ENCODE measurements at places on chromosomes 16 and 17. TPM values are rescaled to one million over a fixed set of nuclear protein-coding genes. Genes with fewer than 3 reads are reported as not detected.

GRCh38 chr17:44672479-44673093 lies 16.3 kb downstream of the MEIOC start:
- DNase-seq = peak; percentile 34

DNA sequence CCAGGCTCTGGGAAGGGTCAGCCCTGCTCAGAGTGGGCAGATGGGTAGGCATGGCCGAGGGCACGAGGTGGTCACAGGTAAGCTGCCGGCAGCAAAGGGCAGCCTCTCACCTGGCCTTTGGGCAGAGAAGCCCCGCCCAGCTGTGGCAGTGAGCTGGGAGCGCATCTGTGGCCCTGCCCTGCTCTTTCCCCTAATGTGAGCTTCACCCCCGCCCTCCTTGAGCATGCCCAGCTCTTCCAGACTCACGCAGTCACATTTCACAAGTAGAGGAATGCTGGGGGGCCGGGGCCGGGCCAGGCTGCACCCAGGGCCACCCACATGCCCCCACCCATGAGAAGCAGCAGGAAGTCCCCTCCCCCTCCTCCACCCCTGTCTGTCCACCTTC lies 40.7 kb upstream of the SLC38A10 start:
- no peak for DNase-seq

DNA sequence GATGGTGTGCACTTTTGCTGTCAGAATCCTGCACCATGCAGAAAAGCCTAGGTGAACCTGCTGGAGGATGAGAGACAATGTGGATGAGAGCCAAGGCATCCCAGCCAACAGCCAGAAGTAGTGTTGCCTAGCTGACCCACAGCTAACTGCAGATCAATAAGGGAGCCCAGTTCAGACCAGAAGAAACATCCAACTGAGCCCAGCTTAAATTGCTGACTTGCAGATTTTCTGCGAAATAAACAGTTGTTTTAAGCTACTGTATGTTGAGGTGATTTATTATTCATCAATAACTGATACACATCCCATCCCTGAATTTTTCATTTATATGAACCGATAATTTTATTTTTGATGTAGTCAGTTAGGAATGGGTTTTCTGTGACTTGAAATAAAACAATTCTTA lies 39.2 kb upstream of the TOX3 start:
- DNase-seq = no peak

DNA sequence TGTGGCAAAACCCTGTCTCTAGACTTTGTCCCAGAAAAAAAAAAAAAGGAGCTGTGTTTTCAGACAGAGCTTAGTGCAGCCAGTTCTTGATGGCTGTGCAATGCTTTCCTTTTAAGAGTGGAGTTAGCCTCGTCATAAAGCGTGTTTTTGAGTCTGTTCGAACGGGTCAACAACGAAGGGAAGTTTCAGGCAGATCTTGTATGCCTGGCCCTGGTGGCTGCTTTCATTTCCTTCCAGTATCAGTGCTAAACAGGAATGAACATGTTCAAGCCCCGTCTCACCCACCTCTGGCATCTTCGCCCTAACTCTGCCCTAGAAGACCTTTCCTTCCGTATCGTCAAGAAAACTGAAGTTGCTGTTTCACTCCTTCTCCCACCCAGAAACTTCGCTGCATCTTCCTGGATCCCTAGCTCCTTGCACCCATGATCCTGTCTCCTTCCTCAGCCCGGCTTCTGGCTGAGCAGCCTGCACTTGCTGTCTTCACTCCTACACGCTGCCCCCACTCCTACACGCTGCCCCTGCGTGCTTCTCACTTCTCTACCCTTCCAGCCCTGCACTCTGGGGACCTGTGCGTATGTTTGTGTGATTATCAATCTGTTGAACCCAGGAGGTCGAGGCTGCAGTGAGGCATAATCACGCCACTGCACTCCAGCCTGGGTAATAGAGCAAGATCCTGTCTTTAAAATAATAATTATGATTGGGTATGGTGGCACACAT lies 55.3 kb downstream of the USP10 start:
- no peak for DNase-seq

GRCh38 chr17:30970831-30971567 lies at the start of gene RNF135:
RNF135 (plus strand) TSS chr17:30971039; CDS start chr17:30971074, 35 bp downstream.
- peak; percentile 82 for DNase-seq

- DNase-seq = no peak
Measured at GRCh38 chr16:66359811-66360608, 6.5 kb upstream of the CDH5 start.

- no peak for DNase-seq
Measured at GRCh38 chr17:9906616-9907015, 1.5 kb upstream of the RCVRN start.

GRCh38 chr17:17328251-17328650 lies 25.1 kb downstream of the NT5M start:
- DNase-seq = no peak

- DNase-seq = peak; percentile 71
Measured at GRCh38 chr17:69714669-69715068, 300.2 kb downstream of the MAP2K6 start.

DNA sequence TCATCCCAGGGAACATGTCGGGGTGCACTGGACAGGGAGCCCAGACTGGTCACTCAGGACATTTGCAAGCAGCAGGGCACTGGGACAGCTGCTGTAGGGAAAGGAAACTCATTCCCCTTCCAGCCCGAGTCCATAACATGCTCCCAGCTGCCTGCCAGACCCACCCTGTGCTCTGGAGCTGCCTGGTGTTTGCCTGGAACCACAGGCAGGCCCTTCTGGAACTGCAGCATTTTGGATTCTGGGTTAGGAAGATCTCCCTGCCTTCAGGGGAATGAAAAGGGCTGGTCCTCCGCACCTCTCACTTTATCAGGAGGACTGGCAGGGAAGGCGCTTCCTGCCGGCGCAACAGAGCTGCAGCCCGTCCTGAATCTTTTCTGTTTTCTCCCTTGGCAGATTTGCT lies 41.2 kb downstream of the MEAK7 start:
- DNase-seq = no peak

GRCh38 chr17:77830816-77831473 lies 127.6 kb upstream of the TNRC6C start:
- no peak for DNase-seq

DNA sequence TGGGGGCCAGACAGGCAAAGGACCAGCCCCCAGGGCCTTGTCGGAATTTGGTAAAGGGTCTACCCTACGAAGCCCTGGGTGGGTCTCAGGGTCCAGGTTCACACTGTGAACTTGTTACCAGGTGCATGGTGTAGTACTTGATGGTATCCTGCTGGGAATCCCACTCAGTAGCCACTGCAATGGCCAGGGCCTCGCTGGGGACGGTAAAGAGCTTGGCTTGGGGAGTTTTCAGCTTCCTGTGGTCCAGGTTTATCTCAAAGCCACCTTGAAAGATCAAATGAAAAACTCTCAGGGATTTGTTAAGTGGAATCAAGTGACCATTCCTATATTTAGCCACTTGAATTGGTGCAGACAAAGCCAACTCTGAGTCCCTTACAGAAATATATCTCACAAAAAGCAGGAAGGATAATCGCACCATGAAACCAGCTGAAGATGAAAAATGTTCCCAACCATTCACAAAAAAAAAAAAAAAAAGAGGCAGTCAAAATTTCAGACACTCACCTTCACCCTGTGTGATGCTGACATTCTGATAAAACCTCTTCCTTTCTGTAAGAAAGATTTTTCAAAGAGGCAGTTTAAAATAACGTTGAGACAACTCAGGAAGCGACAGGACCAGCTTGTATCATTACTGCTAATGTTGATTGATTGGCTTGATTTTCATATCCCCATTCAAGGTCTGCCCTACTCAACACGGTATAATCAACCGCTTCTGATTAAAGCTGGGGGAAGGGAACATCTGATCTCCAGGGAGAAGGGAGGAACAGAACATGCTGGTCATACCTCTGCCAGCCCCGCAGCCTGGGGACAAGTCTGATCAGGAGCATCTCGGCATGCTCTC lies 10.6 kb downstream of the ATPAF2 start:
- DNase-seq = no peak

- DNase-seq = no peak
Measured at GRCh38 chr17:72378414-72379390, 257.9 kb downstream of the SOX9 start.

GRCh38 chr17:58507123-58507634 lies 7.3 kb downstream of the MTMR4 start:
- no peak for DNase-seq

DNA sequence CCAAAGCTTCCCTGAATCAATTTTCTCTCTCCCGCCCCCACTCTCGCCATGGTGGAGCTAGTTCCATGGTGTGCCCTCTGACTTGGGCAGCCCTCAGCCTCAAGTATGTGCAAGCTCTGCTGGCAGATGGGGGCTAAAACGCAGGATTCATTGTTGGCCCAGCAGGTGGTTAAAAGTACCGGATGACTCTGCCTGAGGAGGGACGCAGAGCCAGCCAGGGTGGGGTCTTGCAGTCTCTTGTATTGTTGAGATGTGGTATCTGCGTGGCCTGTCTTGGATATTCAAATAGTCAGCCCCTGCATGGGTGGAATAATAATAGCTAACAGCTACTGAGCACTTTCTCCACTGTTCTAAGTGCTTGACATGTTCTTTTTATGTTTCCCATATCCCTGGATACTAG lies 36.7 kb upstream of the CPNE2 start:
- no peak for DNase-seq

- no peak for DNase-seq
Measured at GRCh38 chr17:53765609-53766008, 57.1 kb upstream of the KIF2B start.

DNA sequence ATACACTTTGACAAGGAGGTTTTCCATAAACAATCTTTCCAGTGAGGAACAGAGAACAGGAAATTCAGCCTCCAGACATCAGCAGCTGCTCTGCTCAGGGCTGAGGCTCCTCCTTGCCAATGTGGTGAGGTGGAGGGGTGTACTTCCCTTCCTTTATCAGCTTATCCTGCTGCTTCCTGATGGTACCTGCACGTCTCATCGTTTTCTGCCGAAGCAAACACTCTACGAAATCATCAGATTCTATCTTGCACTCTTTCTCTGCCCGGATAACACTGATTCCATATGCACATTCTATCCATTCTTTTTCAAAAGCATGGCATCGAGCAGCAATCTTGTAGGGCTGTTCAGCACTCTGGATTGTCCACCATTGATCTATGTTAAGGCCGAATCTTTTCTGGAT lies 15.4 kb upstream of the SEZ6 start:
- DNase-seq = no peak

GRCh38 chr17:81582341-81582740 lies 30.2 kb upstream of the FAAP100 start:
- DNase-seq = peak; percentile 76

Gene MPO
- not detected for total RNA-seq

Gene ENGASE
- total RNA-seq = 3.9 TPM

Gene OTOP2
- total RNA-seq = not detected

Gene CPPED1
- total RNA-seq = 6.4 TPM

Gene ALOX12B
- not detected for total RNA-seq

Gene ITGB4
- total RNA-seq = not detected
